Stimulated activated naive CD4-positive, alpha-beta T cell (primary cell): ENCODE measurements at places on chromosomes 4 and X.
A peak's percentile ranks its signal among the peaks of the same experiment; 100 is the strongest.

DNA sequence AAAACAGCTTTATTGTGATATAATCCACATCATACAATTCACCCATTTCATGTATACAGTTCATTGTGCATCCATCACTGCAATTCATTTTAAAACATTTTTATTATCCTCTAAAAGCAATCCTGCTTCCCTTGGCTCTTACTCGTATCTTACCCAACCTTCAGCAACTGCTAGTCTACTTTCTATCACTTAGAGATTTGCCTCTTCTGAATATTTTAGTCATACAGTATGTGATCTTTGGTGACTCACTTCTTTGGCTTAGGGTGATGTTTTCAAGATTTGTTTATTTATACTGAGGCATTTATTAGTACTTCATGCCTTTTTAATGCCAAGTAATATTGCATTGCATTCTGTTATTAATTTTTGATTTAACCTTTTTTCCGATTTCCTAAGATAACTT is 15.0 kb upstream of the MSMO1 start:
- no peak for DNase-seq

GRCh38 chr4:41245983-41246382 is 10.7 kb upstream of the UCHL1 start:
- DNase-seq = no peak

DNA sequence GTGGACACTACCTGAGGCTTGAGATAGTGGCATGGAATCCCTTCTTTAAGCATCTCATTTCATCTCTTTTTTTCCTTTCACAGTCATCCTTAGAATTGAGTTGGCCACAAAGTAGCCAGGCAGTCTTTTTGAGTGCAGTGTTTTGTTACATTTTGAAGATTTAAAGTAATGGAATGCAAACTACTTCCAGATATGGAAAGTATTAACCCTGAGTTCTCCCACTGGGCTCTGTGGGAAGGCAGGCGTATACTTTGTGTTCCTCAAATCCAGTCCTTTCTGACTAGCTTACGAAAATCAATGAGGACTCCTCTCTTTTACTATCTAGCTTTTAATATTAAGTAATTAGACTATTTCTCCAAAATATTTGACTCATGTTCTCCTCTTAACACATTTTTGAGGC is 29.9 kb downstream of the PCDH10 start:
- DNase-seq = no peak

DNA sequence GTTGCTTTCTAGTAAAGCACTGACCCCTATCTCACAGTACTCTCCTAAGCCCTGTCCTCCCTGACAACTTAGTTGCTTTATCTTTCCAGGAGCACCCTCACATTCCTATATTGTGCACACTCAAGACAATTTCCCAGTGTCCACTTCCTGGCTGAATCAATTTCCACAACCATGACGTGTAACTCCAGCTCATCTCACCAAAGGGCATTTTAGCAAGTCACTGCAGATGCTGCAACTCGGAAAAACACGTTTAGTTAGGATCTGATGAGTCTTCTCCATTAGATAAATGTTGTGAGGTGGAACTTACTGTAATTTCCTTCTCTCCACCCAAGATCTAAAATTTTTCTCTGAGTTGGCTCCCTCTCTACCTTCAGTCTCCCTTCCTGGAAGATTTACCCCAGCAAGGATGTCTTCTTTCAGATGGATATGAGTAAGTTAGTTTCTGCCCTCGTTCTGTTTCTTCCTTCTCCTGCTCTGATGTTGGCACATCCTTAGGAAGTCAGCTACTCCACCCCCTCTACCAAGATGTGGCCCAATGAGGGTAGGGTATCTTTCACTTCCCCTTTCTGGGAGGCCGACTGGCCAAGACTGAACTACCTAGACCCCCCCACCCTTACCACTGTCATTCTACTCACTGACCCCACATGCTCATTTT is 28.8 kb upstream of the IL13RA1 start:
- DNase-seq = no peak

DNA sequence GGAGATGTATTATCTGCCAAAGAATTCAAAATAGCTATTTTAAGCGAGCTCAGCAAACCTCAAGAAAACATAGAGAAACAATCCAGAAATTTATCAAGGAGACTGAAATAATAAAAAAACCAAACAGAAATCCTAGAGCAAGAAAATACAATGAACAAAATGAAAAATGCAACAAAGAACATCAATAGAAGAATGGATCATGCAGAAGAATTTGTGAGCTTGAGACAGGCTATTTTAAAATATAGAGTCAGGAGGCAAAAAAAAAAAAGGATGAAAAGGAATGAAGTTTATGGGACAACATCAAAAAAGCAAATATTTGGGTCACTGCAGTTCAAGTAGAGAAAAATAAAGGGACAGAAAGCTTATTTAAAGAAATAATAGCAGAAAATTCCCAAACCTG is 29.1 kb downstream of the CENPE start:
- no peak for DNase-seq

- no peak for DNase-seq
Observed at GRCh38 chr4:61143461-61143860, 56.7 kb upstream of the ADGRL3 start.

DNA sequence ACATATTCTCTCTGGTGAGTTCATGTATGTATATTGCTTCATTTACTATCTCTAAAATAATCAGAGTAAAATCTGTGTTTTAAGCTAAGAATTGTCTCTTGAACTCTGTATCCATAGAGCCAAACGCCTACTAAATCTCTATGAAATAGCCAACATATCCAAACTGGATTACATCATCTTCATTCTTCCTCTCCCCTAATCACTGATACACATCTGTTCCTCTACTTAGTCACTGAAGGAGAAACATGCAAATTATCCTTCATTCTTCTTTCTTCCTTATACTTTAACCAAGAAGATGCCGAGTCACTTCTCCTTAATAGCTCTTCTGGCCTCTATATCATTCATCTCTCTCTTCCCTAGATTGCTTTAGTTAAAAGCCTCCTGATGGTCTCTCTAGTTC is 630.4 kb upstream of the FTHL17 start:
- DNase-seq = no peak

GRCh38 chr4:106676173-106676921 is 307.8 kb upstream of the GIMD1 start:
- DNase-seq = no peak

- no peak for DNase-seq
Observed at GRCh38 chr4:40718586-40718985, 31.2 kb upstream of the NSUN7 start.

GRCh38 chr4:153114771-153115321 is 89.4 kb upstream of the TRIM2 start:
- DNase-seq = peak; percentile 90

DNA sequence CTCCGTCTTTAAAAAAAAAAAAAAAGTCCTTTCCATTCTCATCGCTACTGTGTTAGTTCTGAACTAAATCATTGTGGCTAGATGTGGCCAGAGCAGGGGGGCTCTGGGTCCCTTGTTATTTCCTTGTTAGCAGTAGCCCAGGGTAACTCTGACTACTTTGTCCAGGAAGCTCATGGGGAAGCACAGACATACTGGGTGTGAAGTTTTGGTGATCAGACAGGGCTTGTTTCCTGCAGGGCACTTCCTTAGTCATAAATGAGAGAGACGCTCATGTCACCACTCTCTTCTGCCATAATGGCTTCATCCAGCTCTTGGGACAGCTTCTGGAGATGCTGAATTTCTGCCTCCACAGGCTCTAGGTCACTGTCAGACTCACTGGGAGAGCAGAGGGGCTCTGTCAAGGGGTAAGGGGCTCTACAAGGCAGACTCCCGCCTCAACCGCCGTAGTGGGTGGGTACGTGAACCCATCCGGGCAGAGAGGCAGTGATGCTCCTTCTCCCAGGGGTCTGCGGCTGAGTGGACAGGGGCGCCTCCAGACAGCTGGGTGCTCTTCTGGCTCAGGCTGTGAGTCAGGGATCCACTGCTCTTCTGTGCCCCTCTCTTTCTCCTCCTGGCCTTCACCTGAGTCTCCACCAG is 12.9 kb downstream of the STIM2 start:
- peak; percentile 36 for DNase-seq

DNA sequence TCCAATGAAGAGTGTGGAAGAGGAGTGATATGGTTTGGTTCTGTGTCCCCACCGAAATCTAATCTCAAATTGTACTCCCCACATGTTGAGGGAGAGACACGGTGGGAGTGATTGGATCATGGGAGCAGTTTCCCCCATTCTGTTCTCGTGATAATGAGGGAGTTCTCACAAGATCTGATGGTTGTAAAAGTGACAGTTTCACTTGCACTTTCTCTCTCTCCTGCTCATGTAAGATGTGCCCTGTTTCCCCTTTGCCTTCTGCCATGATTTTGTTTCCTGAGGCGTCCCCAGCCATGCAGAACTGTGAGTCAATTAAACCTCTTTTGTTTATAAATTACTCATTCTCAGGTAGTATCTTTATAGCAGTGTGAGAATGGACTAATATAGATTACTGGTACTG is 39.6 kb downstream of the FAM47C start:
- DNase-seq = no peak

- DNase-seq = no peak
Observed at GRCh38 chr4:3703677-3704521, 62.3 kb upstream of the ADRA2C start.

DNA sequence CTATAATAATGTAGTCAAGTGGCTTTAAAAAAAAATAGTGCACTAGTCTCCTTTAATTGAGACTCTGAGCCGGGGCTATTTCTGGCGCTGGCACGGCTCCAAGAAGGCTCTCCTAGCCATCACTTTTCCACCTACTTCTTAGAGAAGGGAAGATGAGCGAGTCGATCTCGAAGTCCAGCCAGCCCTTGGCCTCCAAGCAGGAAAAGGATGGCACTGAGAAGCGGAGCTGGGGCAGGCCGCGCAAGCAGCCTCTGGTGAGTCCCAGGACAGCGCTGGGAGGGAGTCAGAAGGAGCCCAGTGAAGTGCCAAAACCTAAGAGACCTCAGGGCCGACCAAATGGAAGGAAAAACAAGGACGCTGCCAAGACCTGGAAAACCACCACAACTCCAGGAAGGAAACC is 531.9 kb downstream of the MAGEB5 start:
- DNase-seq = no peak

- no peak for DNase-seq
Observed at GRCh38 chrX:40415675-40416074, 165.1 kb upstream of the ATP6AP2 start.

DNA sequence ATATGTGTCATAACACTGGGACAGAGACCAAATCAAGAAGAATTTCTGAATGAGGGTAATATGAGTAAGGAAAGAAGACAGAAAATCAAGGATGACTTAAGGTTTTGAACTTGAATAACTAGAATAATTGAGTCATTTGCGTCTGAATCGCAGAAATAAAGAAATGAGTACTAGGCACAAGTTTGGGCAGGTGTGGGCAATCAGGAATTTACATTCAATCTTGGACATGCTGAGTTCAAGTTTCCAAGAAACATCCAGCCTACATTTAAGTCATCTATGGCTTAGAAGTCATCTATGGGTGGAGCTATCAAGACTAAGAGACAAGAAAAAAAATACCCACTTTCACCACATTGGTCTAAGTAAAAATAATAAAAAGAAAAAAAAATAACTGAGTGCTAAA is 30.4 kb upstream of the WDR44 start:
- no peak for DNase-seq

DNA sequence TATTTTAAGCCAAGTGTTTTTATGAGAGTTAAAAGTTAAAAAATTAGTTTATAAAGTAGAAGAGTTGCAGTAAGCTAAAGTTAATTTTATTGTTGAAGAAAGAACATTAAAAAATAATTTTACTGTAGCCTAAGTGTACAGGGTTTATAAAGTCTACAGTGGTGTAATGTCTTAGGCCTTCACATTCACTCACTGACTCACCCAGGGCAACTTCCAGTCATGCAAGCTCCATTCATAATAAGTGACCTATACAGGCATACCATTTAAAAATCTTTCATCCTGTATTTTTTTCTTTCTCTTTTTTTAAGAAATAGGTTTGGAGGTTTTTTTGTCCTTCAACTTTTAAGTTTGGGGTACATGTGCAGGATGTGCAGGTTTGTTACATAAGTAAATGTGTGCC is 87.9 kb upstream of the NR3C2 start:
- no peak for DNase-seq

DNA sequence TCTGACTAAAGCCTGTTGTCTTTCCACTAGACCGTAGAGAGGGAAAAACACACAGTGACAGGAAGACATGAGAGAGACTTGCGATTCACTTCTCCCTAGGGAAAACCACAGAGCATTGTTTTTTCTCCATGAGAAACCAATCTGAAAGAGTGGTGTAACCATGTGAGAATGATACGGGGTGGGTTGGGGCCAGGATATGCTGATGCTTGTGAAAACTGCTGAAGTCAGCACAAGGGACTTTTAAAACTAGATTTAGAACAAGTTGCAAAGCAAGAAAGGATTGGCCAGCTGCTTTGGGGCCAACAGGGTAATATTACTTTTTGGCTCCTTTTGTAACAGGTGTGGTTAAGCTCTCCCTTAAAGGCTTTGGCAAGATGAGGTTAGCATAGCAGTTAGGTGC is 66.1 kb downstream of the NHSL2 start:
- no peak for DNase-seq

DNA sequence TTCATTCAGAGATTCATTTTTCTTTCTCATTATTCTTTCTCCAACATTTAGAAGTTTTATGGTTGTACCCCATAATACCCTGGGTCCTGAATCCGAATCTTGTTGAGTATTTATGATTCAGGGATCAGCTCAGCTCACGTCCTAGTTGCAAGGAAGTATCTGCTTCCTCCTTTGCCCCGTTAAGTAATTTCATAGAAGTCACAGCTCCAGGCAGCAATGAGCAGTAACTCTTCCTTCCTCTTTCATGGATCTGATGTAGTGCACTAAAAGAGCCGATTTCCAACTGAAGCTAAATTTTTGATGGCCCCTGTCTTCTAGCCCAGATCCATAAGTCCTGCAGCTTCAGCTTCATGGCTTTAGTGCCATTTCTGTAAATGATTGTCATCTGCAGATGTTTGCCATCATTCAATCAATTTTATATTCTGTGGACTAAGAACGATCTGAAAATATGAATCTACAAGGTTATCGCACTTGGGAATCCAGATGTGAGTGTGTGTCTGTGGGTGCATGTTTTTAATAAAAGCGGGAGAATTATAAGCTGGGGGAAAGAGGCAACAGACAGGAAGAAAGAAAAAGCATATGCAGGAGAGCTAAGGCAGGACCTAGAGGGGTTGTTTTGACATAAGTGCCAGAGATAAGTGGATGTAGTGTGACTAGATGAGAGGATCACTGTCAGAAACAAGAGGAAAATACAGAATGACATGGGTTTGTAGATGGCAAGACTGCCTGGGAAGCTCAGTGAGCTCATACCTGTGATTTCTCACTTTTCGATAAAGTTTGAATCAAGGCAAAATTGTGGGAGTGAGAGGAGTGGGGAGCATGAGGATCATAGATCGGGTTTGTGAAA is 17.5 kb downstream of the VEGFD start:
- DNase-seq = no peak

- DNase-seq = peak; percentile 31
Observed at GRCh38 chr4:88320780-88321373, 36.5 kb upstream of the PPM1K start.
